ENCODE measurements at places on chromosomes 12 and 14. TPM values are rescaled to one million over a fixed set of nuclear protein-coding genes. Genes with fewer than 3 reads are reported as not detected.

The SERPINA10 gene
- total RNA-seq = not detected

The DPY19L2 gene
- 19.0 TPM for total RNA-seq

The NAP1L1 gene
- total RNA-seq = 887 TPM

The SPTLC2 gene
- 35.8 TPM for total RNA-seq

The CIT gene
- 23.7 TPM for total RNA-seq

The PPP1R1A gene
- 0.54 TPM for total RNA-seq

DNA sequence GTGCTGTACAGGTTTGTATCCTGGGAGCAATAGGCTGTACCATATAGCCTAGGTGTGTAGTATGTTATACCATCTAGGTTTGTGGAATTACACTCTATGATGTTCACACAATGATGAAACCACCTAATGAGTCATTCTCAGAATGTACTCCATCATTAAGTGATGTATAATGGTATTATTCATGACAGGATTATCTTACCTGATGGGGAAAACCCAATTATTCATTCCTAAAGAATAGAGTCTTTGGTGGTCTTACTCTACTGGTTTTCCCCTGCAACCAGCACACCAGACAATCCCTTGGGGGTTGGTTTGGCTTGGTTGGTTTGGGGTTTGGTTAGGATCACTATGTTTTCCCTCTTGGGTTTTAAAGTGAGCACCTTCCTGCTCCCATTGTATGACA, 12.6 kb upstream of the OR10P1 start:
- H3K36me3 ChIP-seq = no peaks in the 10 kb centered on the region
- peaks cover 2% of the 10 kb centered on the region for H3K4me1 ChIP-seq
- H3K27ac ChIP-seq = no peak overlapping the region
- no peak for DNase-seq
- peaks cover 41% of the 10 kb centered on the region for H3K27me3 ChIP-seq

- H3K27me3 ChIP-seq = no peaks in the 10 kb centered on the region
- no peak overlapping the region for H3K27ac ChIP-seq
- peaks cover 28% of the 10 kb centered on the region for H3K36me3 ChIP-seq
- DNase-seq = no peak
- H3K4me1 ChIP-seq = peaks cover 3% of the 10 kb centered on the region
Measured at GRCh38 chr14:101858791-101859537, 97.5 kb downstream of the PPP2R5C start.

DNA sequence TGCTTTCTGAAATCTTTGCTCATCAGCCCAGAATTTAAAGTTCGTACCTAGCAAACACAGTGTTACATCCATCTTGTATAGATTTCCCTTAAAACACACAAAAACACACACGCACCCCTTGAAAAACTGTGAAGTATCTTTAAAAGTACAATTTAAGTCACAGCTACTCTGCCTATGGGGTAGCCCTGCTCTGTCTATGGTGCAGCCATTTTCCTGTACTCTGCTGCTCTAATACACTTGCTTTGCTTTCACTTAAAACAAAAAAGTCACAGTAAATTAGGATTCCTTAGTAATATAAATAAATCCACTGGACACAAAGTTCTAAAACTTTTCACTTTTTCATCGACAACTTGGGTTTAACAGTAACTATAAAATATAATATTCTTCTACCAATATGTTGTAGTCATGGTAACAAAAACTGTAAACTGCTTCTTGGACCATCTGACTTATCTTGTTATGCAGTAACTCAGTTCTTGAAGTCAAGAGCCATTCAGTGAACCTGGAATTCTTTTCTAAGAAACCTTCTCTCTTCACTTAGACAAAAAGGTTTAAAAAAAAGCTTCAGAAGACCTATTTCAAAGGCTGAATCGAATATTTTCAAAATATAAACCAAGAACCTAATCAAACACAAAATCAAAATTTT, 63.5 kb downstream of the MED13L start:
- H3K4me1 ChIP-seq = peaks cover 38% of the 10 kb centered on the region
- H3K36me3 ChIP-seq = no peaks in the 10 kb centered on the region
- H3K27me3 ChIP-seq = no peaks in the 10 kb centered on the region
- H3K27ac ChIP-seq = no peak overlapping the region
- no peak for DNase-seq

DNA sequence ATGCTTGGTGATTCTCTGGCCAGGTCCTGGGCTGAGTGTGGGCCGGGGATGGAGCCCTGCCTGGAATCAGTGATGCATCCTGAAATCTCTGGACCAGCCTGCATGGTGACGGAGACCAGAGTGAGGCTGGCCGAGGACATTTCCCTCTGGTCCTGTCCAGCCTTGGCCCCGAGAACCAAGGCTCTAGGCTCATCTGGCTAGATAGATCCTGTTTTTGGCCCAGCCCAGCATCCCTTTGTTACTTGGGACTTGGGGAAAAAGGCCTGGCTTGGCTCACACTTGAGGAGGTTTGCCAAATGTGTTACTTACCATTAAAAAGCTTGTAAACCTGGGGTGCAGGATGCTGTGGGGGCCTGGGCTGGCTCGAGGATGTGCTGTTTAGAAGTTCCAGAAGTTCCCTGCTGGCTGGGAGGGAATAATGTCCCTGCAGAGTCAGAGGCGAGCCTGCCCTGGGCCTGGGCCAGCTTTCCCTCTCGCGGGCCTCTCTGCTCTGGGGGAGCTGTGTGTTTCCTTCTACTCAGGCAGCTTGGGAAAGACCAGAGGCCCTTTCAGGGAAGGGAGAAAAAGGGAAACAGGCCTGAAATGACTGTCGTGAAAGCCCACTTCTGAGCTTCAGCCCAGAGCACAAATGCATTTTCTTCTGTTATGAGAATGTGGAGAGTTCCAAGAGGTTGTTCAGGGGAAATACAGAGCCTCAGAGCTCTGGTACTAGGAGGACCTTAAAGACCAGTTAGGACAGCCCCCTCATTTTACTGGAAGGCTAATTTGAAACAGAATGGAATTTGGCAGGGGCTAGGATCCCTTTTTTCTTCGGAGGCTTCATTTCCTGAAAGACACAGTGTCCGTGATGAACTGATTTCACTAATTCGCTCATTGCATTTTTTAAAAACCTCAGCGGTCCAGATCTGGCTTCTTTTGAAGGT, 47.2 kb upstream of the CTDSP2 start:
- no peaks in the 10 kb centered on the region for H3K36me3 ChIP-seq
- H3K27ac ChIP-seq = peak overlapping the region; percentile 100
- peaks cover 88% of the 10 kb centered on the region for H3K4me1 ChIP-seq
- no peaks in the 10 kb centered on the region for H3K27me3 ChIP-seq
- DNase-seq = peak; percentile 91

- DNase-seq = peak; percentile 11
- peaks cover under 1% of the 10 kb centered on the region for H3K4me1 ChIP-seq
- no peak overlapping the region for H3K4me3 ChIP-seq
- no peaks in the 10 kb centered on the region for H3K36me3 ChIP-seq
- peaks cover 9% of the 10 kb centered on the region for H3K27me3 ChIP-seq
Measured at GRCh38 chr14:104531421-104532190, 48.0 kb upstream of the C14orf180 start.

DNA sequence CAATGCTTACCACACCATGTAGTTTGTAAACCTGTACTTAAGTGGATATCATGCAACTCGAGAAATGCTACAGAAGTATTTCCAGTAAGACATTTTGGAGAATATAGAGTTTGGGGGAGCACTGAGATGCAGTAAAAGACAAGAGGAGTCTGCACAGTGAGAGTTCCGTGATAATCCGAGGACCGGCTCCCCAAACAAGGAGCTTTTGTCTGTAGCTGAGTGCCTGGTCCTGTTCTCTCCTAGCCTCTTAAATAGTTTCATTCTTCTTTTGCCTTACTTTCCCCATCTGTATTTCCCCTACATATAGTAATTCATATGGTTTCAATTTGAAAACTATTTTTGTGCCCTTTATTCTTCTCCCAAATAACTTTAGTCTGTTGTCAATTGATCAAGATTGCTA, 364.1 kb downstream of the EGLN3 start:
- H3K27me3 ChIP-seq = peaks cover 20% of the 10 kb centered on the region
- H3K36me3 ChIP-seq = no peaks in the 10 kb centered on the region
- no peak for DNase-seq

DNA sequence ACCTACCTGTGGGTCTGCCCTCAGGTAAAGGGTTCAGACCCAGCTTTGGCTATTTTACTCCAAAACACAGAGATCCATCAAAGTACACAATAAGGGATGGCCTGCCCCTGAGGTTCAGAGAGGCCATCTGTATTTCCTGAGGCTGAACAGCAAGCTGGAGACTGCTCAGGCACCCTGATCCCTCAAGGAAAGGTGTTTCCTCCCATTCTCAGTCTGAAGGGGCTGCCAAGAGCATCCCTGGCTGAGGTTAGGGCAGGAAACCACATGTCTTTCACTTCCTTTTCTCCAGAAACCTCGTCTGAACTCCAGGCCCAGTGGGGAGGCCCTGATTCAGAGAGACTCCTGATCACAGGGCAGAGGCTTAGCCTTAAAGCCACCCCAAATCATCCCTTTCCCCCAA, 1.5 kb downstream of the RILPL1 start:
- H3K36me3 ChIP-seq = peaks cover 15% of the 10 kb centered on the region
- no peaks in the 10 kb centered on the region for H3K27me3 ChIP-seq
- DNase-seq = no peak
- peak overlapping the region; percentile 88 for H3K27ac ChIP-seq

DNA sequence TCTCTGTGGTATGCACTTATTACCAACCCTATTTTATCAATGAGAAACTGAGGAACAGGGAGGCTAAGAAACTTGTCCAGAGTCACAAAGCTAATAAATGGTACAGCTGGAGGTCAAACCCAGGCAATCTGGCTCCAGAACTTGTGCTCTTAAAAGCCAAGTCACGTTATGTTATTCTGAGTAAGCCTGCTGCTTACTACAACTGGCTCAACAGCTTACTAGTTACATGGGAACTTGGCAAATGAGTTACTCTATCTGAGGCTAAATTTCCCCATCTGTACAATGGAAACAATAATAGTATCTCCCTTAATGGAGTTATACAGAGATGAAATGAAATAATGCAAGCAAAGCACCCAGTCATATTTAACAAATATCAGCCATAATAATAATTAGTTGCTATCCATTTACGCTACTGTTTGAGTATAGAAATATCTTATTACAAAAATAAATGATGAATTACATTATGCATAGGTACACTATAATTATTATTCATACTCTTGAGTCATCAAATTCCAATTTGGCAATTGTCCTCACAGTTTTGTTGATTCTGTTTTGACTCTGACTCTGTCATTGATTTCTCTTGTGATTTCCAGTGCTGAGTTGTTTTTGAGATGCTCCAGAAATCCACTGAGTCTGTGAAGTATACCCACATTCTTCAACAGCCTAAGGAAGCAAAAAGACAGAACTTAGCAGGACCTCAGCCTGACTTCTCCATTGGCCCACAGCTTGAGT, 112.2 kb downstream of the TBX5 start:
- H3K4me3 ChIP-seq = no peak overlapping the region
- no peak for DNase-seq
- H3K4me1 ChIP-seq = peaks cover 1% of the 10 kb centered on the region
- no peak overlapping the region for H3K27ac ChIP-seq
- peaks cover 5% of the 10 kb centered on the region for H3K27me3 ChIP-seq

- H3K4me1 ChIP-seq = no peaks in the 10 kb centered on the region
- DNase-seq = no peak
- H3K36me3 ChIP-seq = no peaks in the 10 kb centered on the region
- H3K27ac ChIP-seq = no peak overlapping the region
Measured at GRCh38 chr14:21997300-21997699, 323.7 kb upstream of the OR4E1 start.

- H3K27me3 ChIP-seq = no peaks in the 10 kb centered on the region
- peaks cover 90% of the 10 kb centered on the region for H3K4me1 ChIP-seq
- H3K27ac ChIP-seq = peak overlapping the region; percentile 97
- H3K4me3 ChIP-seq = no peak overlapping the region
Measured at GRCh38 chr14:68246074-68246785, 426.7 kb downstream of the RAD51B start.

DNA sequence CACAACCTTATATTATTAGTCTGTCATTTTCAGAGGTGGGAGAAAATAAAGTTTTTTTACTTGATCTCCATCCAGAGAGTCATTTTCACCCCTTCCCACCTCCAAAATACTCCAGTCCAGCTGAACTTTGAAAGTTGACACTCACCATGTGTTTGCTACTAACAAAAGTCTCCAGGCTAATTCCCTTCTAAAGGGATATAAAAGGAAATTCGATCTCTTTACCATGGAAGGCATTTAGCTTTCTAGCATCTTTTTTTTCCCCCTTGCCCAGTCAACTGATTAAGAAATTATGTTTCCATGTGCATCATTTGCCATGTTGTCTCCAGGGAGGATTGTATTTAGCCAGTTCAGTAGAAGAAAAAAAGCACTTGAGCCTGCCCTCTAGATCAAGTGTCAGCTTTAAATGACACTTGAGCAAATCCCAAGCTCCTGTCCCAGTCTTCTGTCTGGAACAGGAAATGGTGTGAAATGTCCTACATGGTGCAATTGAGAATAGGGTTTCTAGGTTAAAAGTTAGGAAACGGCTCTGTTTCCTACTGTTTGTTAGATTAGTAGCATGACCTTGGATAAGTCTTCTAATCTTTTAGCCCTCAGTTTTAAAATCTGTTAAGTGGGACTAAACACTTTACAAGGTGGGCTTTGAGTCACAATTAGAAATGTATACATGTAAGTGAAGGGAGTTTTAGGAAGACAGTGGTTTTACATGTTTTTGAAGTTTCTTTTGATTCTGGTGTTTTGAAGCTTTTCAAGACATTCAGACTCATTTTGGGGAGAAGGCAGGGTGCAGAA, 67.2 kb downstream of the GNS start:
- peak overlapping the region; percentile 83 for H3K27ac ChIP-seq
- peaks cover 9% of the 10 kb centered on the region for H3K36me3 ChIP-seq
- H3K4me3 ChIP-seq = no peak overlapping the region
- no peak for DNase-seq
- peaks cover 16% of the 10 kb centered on the region for H3K4me1 ChIP-seq
- H3K27me3 ChIP-seq = no peaks in the 10 kb centered on the region

DNA sequence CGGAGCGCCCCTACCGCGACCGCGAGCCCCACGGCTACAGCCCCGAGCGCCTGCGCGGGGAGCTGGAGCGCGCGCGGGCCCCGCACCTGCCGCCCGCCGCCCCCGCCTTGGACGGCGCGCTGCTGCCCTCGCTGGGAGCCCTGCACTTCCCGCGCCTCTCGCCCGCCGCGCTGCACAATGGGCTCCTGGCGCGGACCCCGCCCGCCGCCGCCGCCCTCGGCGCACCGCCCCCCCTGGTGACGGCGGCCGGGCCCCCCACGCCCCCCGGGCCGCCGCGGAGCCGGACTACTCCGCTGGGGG, 27.0 kb downstream of the LRCOL1 start:
- peaks cover 18% of the 10 kb centered on the region for H3K36me3 ChIP-seq
- peaks cover 4% of the 10 kb centered on the region for H3K4me1 ChIP-seq
- H3K27me3 ChIP-seq = peaks cover 56% of the 10 kb centered on the region
- H3K4me3 ChIP-seq = no peak overlapping the region
- H3K27ac ChIP-seq = no peak overlapping the region
- DNase-seq = no peak

Measured in mesothelial cell of epicardium (in vitro differentiated cells).